ENCODE measurements at places on chromosomes 7 and 10.

GRCh38 chr10:106903180-106903579 is 261.3 kb downstream of the SORCS1 start:
- no peak overlapping the region for H3K4me3 ChIP-seq
- no peaks in the 10 kb centered on the region for H3K4me1 ChIP-seq
- H3K27me3 ChIP-seq: no peaks in the 10 kb centered on the region
- no peak overlapping the region for H3K27ac ChIP-seq
- DNase-seq: no peak

GRCh38 chr7:100432053-100432452 is 2.4 kb downstream of the MEPCE start:
- no peaks in the 10 kb centered on the region for H3K4me1 ChIP-seq
- DNase-seq: no peak
- peaks cover 5% of the 10 kb centered on the region for H3K36me3 ChIP-seq
- no peak overlapping the region for H3K4me3 ChIP-seq
- H3K27me3 ChIP-seq: no peaks in the 10 kb centered on the region
- H3K27ac ChIP-seq: no peak overlapping the region

DNA sequence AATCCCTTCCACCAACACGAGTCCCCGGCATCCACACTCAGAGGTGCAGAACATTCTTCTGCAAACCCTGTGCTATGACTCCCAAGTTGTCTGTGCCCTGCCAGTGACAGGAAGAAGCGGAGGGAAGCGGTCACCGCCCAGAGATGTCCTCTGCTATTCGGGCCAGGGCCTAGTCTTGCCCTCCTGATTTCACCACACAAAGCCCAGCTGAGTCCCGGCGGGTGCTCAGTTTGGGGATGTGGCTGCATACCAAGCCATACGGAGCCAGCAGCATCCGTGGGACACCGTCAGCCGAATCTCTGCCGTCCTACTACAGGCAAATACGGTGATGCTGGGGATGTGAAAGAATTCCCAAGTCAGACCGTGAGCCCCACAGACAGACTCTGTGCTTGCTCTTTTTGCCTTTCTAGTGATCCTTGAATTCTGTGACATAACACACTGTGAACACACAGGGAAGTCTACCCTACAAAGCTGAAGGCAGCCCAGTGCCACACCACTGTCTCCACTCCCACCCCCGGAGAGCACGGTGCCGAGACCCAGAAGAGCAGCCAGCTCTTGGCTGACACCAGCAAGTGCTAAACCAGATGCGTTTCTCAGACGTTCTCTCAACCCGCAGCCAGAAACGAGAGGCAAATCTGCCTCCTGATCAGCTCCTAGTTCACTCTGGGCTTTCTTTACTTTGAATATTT is 2.0 kb downstream of the STK32C start:
- no peak overlapping the region for H3K4me3 ChIP-seq
- DNase-seq: no peak
- no peaks in the 10 kb centered on the region for H3K27me3 ChIP-seq
- no peak overlapping the region for H3K27ac ChIP-seq

DNA sequence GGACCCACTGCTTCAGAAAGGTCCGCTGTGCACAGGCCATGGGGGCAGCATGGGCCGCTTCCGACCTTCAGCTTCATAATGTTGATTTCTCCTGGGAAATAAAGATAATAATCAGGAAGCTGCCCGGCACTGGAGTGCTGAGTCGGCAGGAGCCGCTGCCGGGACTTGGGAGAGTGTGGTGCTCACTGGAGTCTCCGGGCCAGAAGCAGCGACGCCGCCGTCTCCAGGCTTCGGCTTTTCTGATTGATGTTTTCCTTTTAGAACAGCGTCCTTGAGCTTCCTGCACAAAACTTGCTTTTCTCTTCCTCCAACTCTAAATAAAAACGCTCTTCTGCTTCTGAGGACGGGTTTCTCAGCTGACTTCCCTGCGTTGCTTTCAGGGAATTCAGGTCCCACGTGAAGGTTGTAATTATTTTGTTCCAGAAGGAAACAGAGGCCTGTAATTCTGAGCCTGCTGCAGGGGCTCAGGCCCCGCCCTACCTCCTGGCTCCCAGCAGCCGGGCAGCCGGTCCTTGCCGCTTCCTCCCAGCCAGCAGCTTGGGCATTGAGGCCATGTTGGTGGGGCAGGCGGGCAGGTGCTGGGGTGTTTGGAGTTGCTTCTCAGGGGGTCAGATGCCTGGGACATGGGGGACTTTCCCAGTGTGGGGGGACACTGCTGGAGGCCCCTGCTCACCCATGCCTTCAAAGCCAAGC is 14.7 kb downstream of the PWWP2B start:
- no peaks in the 10 kb centered on the region for H3K27me3 ChIP-seq
- H3K4me3 ChIP-seq: no peak overlapping the region
- peak overlapping the region; percentile 60 for H3K27ac ChIP-seq
- no peaks in the 10 kb centered on the region for H3K36me3 ChIP-seq
- H3K4me1 ChIP-seq: no peaks in the 10 kb centered on the region
- DNase-seq: no peak

DNA sequence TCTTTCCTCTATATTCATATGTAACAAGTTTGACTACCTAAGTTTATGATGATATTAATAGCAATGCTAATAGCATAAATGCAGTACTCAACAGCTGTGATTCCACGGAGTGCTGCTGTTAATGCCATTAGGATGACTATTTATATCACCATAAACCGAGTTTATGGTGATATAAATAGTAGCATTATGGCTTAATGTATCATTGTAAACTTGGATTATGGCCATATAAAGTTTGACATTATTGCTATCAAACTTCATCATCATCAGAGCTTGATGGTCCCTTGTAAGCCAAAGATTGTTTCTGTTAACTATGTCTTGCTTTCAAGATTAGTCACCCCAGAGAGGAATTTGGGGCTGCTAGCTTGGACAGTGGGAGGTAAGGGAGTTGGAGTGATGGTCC is 612.4 kb upstream of the C7orf33 start:
- no peak overlapping the region for H3K27ac ChIP-seq
- no peaks in the 10 kb centered on the region for H3K36me3 ChIP-seq
- no peaks in the 10 kb centered on the region for H3K27me3 ChIP-seq
- DNase-seq: no peak
